ENCODE measurements at places on chromosomes 1 and 21.

- peak; percentile 69 for DNase-seq
Measured at GRCh38 chr1:43058545-43059360, 100.1 kb upstream of the SLC2A1 start.

DNA sequence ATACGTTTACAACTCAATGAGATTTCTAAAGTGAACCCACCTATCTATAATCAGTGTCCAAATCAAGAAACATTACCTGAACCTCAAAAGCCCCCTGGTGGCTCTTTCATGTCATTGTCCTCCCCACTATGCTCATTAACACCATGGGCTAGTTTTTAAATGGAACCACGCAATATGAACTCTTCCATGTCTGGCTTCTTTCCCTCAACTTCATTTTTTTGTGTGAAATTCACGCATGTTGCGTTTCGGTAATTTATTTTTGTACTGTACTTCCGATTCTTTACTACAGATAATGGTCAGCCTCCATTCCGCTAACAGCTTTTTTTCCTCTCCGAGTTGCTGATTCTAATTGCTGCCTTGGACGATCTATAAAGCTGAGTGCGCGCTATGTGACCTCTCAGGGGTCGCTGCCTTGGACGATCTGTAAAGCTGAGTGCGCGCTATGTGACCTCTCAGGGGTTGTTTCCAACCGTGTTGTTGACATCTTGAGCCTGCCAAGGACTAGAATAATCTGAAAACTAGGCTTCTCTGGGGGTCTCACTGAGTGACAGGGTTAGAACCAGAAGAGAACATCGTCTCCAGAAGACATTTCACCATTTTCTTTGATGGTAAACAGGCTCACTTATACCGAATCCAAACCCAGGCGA is 1.1 kb upstream of the CACYBP start:
- DNase-seq, result peak; percentile 52

DNA sequence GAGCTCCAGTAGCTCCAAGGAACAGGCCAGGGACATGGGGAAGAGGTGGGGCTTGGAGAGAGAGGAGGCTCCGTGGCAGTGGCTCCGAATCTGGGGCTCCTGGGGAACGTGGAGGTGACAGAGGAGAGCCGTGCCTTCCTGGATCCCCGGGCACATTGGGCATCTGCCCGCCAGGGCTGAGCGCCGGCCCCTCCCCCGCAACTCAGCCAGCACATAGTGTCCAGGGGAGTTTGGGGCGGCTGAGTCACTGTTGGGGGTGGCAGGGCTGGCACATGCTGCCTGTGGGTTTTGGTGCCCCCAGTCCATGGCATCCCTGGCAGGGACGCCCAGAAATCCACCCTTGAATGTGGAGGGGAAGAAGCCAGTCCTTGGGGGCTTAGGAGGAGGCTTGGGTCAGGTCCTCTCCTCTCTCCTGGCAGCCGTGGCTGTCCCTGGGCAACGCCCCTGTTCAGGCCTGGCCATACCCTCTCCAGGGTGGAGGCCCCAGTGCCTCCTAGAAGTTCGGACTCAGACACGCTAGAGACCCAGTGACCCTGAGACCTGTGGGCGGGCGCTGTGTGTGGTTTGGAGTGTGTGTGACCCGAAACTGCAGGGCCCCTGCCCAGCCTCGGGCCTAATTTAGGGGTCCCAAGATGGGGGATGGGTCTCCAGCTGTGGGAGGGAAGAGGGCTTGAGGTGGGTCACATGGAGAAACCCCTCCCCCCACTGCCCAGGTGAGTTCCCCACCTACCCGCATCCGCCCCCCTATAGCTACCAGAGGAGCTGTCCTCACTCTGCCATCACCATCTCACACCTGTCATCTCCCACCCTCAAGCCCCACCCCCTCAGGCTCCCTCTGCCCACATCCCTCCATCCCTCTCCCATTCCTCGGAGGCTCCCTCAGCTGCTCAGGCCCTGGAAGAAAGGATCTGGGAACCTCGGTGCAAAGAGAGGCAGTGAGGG is 1.6 kb downstream of the HSPB7 start:
- DNase-seq, result no peak

DNA sequence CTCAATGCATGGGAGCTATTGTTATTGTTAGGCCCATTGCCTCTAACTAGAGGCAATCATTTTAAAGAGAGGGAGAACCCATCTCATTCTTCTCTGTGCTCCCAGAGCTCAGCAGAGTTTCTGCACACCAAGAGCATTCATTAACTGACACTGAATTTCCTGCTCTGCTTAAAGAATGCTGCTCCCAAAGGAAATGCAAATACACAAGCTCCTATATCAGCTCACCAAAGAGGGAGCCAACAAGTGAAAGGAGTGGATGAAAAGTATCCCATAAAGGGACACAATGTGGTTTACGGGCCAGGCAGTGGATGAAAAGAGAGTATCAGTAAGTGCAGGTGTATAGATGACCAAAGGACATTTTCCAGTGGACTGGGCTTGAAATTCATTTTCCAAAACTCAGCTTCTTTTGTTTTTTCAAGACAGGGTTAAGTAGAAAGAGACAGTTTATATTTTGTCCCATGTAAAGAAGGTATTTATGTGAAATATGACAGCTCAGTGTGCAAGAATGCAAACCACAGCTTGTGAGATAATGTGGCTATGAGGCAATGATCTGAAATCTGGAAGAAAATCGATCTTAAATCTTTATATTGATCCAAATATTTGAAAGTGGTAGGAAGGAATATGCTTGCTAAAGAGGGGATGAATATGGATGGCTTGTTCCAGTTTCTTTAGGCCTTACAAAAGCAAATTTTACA is 207.7 kb upstream of the CAMK1G start:
- DNase-seq, result peak; percentile 43

- DNase-seq, result no peak
Measured at GRCh38 chr1:212955098-212955497, 4.8 kb downstream of the VASH2 start.

DNA sequence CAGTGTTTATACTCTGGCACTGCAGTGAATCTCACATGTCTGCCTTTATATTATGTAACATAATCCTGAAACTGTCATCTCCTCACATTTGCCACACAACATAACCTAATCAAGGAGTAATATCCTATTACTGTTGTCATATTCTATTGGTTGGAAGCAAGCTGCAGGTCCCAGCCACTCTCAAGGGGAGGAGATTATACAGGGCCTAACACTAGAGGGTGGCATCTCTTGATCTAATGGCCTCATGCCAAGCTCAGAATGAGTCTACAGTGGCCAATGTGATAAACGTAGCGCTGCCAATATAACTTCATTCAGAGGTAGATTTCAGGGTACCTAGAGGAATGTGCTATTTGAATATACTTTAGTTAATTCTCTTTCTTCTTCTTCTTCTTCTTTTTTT is 166.8 kb downstream of the BACH1 start:
- DNase-seq, result peak; percentile 20

DNA sequence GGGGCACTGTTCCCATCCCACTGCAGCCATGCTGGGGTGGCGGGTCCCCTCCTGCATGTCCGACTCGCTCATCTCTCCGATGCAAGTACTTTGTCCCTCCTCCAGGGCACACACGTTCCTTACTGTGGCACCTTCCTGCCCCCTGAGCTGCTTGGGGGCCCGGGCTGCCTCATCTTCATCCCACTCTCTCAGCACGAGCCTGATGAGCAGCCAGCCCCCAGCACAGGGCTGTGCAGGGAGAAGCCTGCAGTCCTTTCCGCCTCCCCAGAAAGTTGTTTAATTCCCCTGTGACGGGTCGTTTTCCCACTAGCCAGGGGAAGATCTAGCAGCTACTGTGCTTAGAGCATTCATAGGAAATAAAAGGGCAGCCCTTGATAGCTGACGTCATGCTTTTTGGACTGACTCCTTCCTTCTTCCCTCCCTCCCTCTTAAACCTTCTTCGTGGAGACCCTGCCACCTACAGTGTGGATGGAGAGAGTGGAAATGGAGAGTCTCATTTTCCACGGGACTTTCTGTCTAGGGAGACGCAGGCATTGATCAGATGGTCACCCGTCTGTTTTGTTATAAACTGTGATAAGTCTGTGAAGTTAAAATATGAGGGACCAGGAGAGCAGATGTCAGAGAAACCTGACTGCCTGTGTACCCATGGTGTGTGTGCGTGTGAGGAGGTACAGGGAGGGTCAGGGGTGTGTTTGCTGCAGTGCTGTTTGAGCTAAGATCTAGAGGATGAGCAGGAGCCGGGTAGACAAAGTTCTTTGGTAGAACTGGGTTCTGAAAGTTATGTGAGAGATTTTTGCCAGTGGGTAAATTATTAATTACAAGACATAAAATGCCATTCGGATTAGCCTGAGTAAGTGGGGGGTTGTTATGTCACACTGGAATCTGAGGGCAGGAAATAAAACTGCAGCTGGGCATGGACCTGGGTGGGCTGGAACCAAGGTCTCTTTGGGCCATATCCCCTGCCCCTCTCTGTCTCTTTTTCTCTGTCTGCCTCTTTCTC is 34.3 kb downstream of the GPR137B start:
- no peak for DNase-seq

DNA sequence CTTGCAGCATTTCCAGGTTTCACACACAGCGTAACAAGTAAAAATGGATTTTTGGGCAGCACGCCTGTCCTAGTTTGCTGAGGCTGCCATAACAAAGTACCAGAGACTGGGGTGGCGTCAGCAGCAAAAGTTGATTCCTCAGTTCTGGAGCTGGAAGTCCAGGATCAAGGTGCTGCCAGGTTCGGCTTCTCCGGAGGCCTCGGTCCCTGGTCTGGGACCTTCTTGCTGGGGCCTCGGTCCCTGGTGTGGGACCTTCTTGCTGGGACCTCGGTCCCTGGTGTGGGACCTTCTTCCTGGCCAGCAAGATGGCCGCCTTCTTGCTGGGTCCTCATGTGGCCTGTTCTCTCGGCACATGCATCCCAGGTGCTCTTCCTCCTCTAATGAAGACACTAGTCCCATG is 104.0 kb downstream of the PDE9A start:
- no peak for DNase-seq

DNA sequence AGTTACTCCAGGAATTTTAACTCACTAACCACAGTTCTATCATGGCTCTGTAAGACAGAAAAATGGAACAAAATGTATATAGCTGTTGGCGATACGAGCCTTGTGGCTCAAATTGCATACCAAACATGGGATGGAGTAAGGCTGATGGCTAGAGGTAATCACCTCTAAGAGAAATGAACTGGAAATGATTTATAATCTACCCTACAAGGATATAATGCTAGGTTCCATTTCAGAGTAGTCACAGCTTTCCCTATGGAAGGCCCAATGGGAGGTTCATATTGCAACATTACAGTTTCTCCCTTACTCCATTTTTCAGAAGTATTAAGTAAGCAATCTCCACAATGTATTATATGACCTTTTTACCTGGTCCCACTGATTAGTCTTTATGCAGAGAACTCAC is 61.6 kb downstream of the EDEM3 start:
- peak; percentile 87 for DNase-seq

DNA sequence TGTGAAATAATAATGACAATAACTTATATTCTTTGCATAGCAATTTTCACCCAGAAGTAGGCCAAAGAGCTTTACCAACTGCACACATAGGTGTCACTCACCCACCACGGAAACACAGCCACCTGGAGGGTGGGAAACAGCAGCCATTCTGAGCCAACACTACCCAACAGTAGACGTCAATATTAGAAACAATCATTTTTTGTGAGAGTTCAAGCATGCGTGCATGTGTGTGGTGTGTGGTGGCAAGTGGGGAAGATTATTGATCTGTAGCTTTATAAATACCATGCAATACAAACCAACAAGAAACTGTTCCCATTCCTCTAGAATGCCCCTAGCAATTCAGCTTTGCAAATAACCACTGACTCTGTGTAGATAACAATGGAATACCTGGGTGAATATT is 19.1 kb downstream of the PROX1 start:
- no peak for DNase-seq

All from amniotic epithelial cell (primary cell).